Globus pallidus (tissue), 1 donor: ENCODE measurements at places on chromosomes 5 and 9.

DNA sequence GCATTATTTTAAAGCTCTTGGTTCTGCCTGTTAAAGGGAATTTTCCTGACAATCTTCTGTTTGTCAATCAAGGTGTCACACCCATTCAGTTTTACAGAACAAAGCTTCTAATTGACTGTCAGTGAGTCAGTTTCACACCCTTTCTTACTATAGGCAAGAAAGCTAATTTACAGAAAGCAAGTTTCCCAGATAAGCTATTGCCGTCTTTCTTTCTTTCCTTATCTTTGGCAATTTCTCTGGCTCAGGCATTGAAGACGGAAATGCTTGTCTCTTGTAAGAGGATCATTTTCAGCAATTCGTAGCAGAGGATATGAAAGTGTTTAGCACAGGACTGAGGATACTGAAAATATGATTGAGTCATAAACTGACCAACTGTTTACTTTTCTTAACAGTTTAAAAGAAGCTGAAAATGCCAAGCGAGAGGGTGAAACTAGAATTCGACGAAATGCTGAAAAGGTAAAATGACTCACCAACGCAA, 27.0 kb downstream of the SPINK5 start:
- no peak for DNase-seq

DNA sequence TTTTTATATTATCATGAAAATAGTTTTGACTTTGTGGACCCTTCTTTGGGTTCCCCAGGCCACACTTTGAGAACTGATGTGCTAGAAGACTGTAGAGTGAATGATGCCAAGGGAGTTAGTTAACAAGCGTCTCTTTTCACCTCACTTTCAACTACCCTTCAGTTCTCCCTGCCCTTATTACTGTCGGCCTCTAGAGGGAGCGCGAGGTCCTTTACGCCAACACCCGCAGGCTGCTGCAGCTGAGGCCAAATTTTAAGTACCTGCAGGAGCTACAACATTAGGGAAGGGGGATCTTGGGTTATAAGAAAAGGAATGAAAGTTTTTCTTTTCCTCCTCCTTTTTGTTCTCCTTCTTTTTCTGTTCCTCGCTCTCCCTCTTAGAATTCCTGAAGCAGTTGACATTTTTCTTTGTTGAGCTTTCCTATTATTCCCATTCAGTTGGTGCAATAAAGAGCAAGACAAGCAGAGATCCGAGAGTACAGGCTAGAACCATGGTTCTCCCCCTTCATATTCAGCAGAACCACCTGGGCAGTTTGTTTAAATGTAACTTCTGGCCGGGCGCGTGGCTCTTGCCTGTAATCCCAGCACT, 84.0 kb downstream of the ZFAND5 start:
- DNase-seq, result peak; percentile 70

- no peak for DNase-seq
Measured at GRCh38 chr5:33148076-33148513, 292.7 kb upstream of the TARS1 start.

DNA sequence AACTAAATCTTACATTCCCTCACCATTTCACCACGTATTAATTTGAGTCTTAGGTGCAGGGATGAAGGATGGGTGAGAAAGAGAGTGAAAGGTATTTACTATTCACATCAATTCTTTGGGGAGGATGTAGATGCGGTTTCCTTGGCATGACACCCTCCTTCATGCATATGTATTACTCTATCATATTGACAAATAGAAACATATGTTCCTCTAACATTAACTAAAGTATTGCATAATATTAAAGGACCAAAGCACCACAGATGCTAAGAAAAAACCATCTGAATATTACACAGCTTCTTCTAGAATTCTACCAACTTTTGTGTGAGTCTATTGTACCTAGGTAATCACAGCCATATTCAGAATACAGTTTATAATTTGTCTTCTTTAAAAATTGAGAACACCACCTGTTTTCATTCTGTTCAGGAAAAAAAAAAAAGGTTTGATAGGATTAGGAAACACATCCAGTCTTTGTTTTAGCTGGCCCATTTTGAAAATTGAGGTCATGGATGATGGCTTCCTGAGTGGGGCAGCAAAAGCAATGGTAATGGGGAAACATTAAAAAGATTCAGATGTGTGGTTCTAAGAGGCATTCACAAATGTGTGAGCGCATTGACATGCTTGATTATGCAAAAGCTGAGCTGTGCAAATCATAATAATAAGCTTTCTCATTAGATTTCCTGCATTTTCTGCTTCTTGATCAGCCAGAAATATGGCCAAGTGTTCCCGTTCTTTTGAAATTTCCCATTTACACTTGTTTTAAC, 1011.5 kb upstream of the NUDT12 start:
- peak; percentile 35 for DNase-seq

- no peak for DNase-seq
Measured at GRCh38 chr9:87595610-87596009, 97.9 kb downstream of the DAPK1 start.

DNA sequence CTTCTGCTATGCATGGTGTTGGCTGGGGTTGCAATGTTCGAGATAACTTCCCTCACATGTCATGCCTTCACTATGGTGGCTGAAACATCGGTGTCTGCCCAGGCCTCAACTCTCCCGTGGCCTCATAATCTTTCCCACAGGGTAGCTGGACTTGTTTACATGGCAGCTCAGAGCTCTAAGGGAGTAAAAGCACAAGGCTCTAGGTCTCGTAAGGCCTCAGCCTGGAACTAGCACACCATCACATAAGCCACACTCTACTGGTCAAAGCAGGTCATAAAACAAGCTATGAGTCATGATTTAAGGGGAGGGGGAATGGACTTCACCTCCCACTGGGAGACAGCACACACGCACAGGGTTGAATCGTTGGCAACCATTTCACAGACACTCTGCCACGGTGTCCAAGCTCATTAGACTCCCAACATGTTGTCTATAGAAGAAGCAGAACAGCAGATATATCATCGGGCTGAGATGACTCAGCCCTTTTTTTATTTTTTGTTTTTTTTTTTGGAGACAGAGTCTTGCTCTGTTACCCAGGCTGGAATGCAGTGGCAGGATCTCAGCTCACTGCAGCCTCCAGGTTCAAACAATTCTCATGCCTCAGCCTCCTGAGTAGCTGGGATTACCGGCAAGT, 66.8 kb upstream of the IL17B start:
- DNase-seq, result no peak

DNA sequence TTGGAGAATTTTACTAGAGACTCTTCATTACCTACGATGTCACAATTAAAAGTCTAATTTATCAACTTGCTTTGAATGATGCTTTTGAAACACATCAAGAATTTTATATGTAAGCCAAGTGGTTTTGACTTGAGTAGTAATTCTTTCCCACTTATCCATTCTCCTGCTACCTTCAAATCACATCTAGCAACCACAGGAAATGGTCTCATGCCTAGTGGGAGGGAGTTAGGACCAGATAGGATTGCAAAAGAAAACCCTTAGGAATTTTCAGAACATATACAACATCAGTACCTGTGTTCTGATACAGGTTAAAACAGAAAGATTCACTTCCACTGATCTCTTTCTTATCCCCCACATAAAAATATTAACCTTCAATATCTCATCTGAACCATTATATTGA, 260.4 kb downstream of the CWC27 start:
- no peak for DNase-seq

DNA sequence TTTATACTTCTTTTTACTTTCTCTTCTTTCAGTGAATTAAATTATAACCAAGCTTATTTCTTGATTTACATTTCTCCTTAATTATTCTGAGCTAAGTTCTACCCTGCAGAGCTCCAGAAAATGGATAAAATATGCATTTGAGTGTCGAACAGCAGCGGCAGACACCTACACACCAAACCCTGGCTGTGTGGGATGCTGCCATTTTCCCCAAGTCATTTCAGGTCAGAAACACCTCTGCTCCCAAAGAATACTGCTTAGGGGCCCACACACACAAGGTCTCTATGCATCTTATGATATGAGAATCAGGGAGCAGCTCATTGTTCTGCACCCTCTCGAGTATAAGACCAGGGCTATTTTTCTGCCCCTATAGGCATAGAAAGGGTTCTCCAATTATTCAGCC, 122.3 kb downstream of the CMYA5 start:
- DNase-seq, result no peak

DNA sequence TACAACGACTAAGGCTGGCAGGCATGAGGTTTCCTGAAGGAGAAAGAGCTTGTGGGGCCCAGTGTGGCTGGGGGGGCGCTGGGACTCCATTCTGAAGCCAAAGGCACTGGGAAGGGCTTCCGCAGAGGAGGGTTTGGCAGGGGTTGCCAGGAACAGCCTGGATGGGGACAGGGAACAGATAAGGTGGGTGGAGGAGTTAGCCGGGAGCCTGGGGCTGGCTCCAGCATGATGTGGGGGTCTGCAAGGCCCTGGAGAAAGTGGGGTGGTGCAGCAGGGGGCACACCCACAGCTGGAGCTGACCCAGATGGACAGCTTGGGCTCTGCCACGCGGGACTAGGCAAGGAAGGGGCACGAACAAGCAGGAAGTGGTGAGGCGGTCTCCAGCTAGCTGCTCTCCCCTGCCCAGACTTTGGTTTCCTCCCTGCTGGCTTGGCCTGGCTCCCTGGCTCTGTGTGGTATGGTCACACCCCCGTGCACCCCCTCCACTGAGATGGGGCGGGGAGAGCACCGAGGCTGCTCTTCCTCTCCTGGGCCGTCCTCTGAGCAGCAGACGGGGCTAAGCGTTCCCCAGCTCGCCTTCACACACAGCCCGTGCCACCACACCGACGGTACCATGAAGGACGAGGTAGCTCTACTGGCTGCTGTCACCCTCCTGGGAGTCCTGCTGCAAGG, at the start of gene LTC4S:
TSS of gene LTC4S (plus strand) at position 519 of the 672 bp plus-strand sequence. CDS start at position 614, 95 bp downstream.
- DNase-seq, result peak; percentile 67

DNA sequence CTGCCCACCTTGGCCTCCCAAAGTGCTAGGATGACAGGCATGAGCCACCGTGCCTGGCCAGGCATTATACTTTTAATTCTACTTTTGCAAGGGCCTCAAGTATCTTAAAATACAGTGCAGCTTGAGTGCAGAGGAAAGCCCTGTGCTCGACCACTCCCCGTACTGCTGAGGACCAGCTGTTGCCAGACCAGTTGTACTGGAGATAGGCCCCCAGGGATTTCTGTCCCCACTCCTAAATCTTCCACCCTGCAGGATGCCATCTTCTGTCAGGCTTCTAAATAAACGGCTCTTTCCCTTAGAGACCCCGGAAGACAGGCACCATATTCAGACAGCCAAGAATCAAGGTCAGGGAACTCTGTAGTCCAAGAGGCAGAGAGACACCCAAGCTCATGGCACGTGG, 16.6 kb upstream of the PSMD5 start:
- no peak for DNase-seq

- DNase-seq, result no peak
Measured at GRCh38 chr9:1492156-1492555, 442.0 kb downstream of the DMRT2 start.

DNA sequence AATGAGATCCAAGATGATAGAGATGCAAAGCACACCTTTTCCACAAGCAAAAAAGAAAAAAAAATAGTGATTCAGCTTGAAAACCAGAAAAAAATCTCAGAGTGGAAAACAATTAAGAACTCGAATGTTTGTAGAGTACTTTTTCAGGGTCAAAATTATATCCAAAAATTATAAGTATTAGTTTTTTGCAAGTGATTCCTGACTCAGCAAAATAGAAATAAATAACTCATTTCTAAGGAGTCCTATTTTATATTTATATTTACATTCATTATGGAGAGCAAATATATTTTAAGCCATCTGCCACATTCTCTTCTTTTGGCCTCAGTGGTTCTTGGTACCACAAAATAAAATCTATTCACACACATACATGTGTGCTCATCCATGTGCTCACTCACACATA, 1011.8 kb upstream of the ARRDC3 start:
- DNase-seq, result no peak

- no peak for DNase-seq
Measured at GRCh38 chr5:61327760-61328753, 4.0 kb upstream of the ZSWIM6 start.

- no peak for DNase-seq
Measured at GRCh38 chr9:89610391-89610925, 5.6 kb downstream of the GADD45G start.

DNA sequence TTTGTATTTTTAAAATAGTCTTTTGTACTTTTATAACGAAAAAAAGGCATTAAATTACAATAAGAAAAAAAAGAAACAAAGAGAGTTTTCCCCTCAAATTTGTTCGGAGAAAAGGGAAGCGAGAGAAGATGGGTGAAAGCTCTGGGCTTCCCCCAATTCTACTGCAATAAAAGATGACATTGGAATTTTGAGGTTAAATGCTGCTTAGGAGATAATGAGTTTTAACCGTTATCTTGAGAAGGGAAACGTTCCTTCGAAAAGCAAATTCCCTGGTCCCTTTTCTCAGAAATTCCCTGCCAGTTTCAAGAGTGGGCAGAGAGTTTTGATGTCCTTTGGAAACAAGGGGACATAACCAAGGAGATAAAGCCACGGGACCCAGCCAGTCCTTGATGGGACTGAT, 18.4 kb upstream of the ERGIC1 start:
- no peak for DNase-seq

- no peak for DNase-seq
Measured at GRCh38 chr5:136703706-136704105, 338.4 kb upstream of the TRPC7 start.

DNA sequence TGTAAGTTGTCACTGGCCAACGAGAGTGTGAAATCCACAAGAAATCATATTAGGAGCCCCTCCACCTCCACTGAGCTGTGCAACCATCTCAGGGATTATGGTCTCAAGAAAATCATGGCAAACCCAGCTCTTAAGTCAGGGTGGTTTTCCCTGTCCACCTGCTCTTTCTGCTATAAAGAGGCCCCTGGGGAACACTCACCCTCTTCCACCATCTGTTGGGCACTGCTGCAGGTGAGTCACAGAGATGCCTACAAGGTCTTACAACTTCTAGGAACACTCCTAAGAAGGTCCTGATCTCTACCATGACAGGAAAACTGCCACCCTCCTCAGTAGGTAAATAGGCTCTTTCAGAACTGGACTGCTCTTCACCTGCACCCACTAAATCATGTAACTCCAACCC, 61.8 kb downstream of the DRD1 start:
- DNase-seq, result no peak

- no peak for DNase-seq
Measured at GRCh38 chr5:103223031-103223955, 35.3 kb upstream of the MACIR start.

GRCh38 chr9:95060234-95060633, 257.3 kb downstream of the FANCC start:
- DNase-seq, result no peak

DNA sequence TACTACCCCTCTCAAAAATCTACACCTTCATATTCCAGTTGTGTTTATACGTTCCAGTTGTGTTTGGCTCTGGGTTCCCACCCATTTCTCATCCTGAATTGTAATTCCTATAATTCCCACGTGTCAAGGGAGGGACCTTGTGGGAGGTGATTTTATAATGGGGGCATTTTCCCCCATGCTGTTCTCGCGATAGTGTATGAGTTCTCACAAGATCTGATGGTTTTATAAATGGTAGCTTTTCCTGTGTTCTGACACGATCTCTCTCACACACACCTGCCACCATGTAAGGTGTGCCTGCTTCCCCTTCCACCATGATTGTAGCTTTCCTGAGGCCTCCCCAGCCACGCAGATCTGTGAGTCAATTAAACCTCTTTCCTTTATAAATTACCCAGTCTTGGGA, 108.5 kb upstream of the ADAMTS16 start:
- no peak for DNase-seq

- peak; percentile 91 for DNase-seq
Measured at GRCh38 chr9:121267689-121268597, at the start of gene GSN. TSS of gene GSN (plus strand) at chr9:121268162. CDS start at chr9:121301972, 33,810 bp downstream.

GRCh38 chr5:77983482-77984199, 207.5 kb upstream of the TBCA start:
- DNase-seq, result peak; percentile 26

- DNase-seq, result no peak
Measured at GRCh38 chr5:10125116-10125515, 124.6 kb downstream of the ATPSCKMT start.
